ENCODE measurements at places on chromosomes 2 and 18. TPM values are rescaled to one million over a fixed set of nuclear protein-coding genes. Genes with fewer than 3 reads are reported as not detected.

The OTOS gene
- total RNA-seq: not detected

The ERBB4 gene
- total RNA-seq: 0.74 TPM

The ADAM23 gene
- 38.5 TPM for total RNA-seq

The INHA gene
- total RNA-seq: not detected

The FAM237A gene
- total RNA-seq: not detected

The AQP4 gene
- total RNA-seq: not detected

Data from endothelial cell of umbilical vein (primary cell).